Upper lobe of right lung (tissue), 1 donor: ENCODE measurements at places on chromosomes 3 and 15. TPM values are rescaled to one million over a fixed set of nuclear protein-coding genes. Genes with fewer than 3 reads are reported as not detected.

DNA sequence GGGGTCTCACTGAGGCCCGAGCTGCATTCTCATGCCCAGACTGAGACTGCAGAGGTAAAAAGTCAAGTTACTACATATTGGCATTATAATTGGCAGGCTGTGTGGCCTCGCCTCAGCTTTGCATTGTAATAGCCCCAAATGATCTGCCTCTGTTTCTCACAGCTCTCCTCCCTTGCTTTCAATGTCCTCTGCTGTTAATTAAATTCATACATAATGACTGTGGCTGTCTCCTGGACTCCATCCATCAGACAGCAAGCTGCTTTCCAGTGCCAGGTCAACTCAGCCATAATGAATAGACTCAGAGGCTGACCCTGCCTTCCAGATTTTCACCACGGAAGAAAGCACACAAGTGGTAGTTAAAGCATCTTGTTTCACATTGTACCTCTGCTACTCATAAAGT lies 7.6 kb upstream of the RTP4 start:
- H3K4me1 ChIP-seq, result no peaks in the 10 kb centered on the region
- DNase-seq, result no peak
- H3K27me3 ChIP-seq, result no peaks in the 10 kb centered on the region
- no peaks in the 10 kb centered on the region for H3K36me3 ChIP-seq
- no peak overlapping the region for H3K4me3 ChIP-seq
- H3K27ac ChIP-seq, result no peak overlapping the region

- peak overlapping the region; percentile 55 for H3K27ac ChIP-seq
- no peaks in the 10 kb centered on the region for H3K36me3 ChIP-seq
- peak overlapping the region; percentile 52 for H3K4me3 ChIP-seq
- DNase-seq, result peak; percentile 63
- peaks cover 64% of the 10 kb centered on the region for H3K27me3 ChIP-seq
- H3K4me1 ChIP-seq, result peaks cover 20% of the 10 kb centered on the region
These were observed 29.4 kb downstream of the NR2F2 start for GRCh38 chr15:96359616-96360521.

GRCh38 chr3:98361289-98361688 lies 7.6 kb downstream of the OR5K4 start:
- H3K4me1 ChIP-seq, result no peaks in the 10 kb centered on the region
- no peak for DNase-seq
- H3K27ac ChIP-seq, result no peak overlapping the region
- no peaks in the 10 kb centered on the region for H3K36me3 ChIP-seq
- H3K4me3 ChIP-seq, result no peak overlapping the region
- H3K27me3 ChIP-seq, result no peaks in the 10 kb centered on the region

The MINDY4B gene
- total RNA-seq, result not detected

DNA sequence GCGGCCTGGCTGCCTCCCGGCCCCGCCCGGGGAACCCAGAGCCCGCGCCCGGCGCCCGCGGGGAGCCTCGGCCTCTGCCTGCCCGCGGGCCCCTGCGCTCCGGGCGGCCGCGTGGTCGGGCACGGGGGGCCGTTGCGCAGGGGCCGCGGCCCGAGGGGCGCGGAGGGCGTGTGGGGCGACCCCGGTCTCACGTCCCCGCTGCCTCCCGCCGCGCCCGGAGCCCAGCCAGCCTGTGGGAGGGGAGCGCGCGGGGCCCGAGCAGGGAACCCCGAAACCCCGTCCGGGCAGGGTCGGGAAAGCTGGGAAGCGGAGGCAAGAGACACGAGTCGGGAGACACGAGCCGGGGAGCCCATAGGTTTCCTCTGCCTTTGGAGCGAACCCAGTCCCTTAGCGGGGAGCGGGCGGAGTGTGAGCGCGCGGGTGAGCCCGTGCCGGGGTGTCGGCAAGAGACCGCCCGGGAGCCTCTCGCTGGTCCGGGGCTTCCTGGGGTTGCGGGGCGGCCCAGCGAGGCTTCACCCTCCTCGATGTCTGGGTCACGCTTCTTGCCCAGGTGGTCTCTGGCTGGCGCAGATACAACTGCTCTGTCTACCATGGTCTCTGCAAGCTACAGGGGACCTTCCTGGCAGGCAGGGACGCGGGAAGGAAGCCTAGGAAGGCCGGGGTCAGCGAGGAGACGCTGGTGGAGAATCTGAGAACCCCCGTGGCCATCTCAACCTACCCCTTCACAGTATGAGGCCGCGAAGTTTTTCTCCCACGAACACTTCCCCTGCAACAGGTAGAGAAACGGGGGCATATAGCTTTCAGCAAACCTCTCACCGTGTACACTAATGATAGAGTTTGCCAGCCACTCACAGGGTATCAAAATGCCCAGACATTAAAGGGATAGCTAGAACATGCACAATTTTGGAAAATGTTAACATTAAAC lies 586 bp downstream of the LRRK1 start:
- peaks cover 2% of the 10 kb centered on the region for H3K36me3 ChIP-seq
- peak overlapping the region; percentile 63 for H3K27ac ChIP-seq
- H3K4me3 ChIP-seq, result peak overlapping the region; percentile 65
- H3K4me1 ChIP-seq, result peaks cover 19% of the 10 kb centered on the region
- no peaks in the 10 kb centered on the region for H3K27me3 ChIP-seq
- DNase-seq, result peak; percentile 73

The DLL4 gene
- total RNA-seq, result 22.0 TPM

GRCh38 chr15:39125904-39126303 lies 455.0 kb upstream of the THBS1 start:
- no peak overlapping the region for H3K27ac ChIP-seq
- no peaks in the 10 kb centered on the region for H3K27me3 ChIP-seq
- no peak for DNase-seq
- H3K4me1 ChIP-seq, result peaks cover 21% of the 10 kb centered on the region

The PRKCI gene
- total RNA-seq, result 43.2 TPM

- no peak overlapping the region for H3K27ac ChIP-seq
- no peaks in the 10 kb centered on the region for H3K36me3 ChIP-seq
- no peaks in the 10 kb centered on the region for H3K27me3 ChIP-seq
- H3K4me3 ChIP-seq, result no peak overlapping the region
- H3K4me1 ChIP-seq, result no peaks in the 10 kb centered on the region
These were observed 44.0 kb downstream of the TM2D3 start for GRCh38 chr15:101608201-101608600.

- H3K27me3 ChIP-seq, result no peaks in the 10 kb centered on the region
- DNase-seq, result peak; percentile 90
- H3K4me1 ChIP-seq, result peaks cover 47% of the 10 kb centered on the region
- H3K27ac ChIP-seq, result peak overlapping the region; percentile 94
- peak overlapping the region; percentile 91 for H3K4me3 ChIP-seq
These were observed 596 bp upstream of the LIMD1 start for GRCh38 chr3:45593708-45594601.

DNA sequence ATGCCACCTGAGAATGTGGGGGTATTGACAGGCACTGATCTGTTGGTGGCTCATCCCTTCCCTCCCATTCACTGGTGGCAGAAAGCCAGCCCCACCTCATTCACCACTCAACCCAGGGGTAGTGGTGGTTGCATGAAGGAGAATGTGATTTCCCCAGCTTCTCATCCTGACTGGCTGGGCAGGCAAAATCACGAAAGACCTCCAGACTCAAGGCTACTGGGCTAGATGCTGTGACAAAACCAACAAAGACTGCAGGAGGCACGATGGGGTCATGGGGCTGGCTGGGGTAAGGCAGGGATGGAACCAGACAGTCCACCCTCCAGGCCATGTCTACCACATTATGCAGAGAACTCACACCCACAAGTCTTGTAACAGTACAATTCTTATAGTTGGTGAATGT lies 33.9 kb downstream of the FSTL1 start:
- H3K27ac ChIP-seq, result peak overlapping the region; percentile 44
- peaks cover 39% of the 10 kb centered on the region for H3K4me1 ChIP-seq
- H3K27me3 ChIP-seq, result no peaks in the 10 kb centered on the region
- H3K36me3 ChIP-seq, result no peaks in the 10 kb centered on the region
- no peak for DNase-seq
